Motor neuron (in vitro differentiated cells): ENCODE measurements at places on chromosomes 3 and 15. TPM values are rescaled to one million over a fixed set of nuclear protein-coding genes. Genes with fewer than 3 reads are reported as not detected.

Gene SPRED1
- 46.0 and 50.1 TPM in 2 replicates for total RNA-seq

Gene ZNF774
- 3.6 and 8.7 TPM in 2 replicates for total RNA-seq

Gene HYAL1
- total RNA-seq, result 0.63 and 1.3 TPM in 2 replicates

Gene GHSR
- total RNA-seq, result 0.21 and 0.36 TPM in 2 replicates

Gene THAP10
- 6.8 and 7.2 TPM in 2 replicates for total RNA-seq

Gene KY
- total RNA-seq, result 1.4 TPM in 2 replicates

Gene ACOX2
- total RNA-seq, result 0.33 TPM in 1 of 2 replicates, not detected in the other

Gene C15orf40
- 23.0 and 24.6 TPM in 2 replicates for total RNA-seq

Gene RNU5B-1
- total RNA-seq, result under 0.01 TPM in 2 replicates

Gene FRMD4B
- total RNA-seq, result 24.8 and 26.7 TPM in 2 replicates

Gene FANCD2OS
- not detected in 2 replicates for total RNA-seq

Gene CPA3
- total RNA-seq, result not detected in 2 replicates

Gene SLC12A1
- total RNA-seq, result 0.04 and 0.17 TPM in 2 replicates

Gene ADAMTS17
- total RNA-seq, result 0.43 and 0.71 TPM in 2 replicates

Gene ATP13A5
- total RNA-seq, result 0.76 and 0.97 TPM in 2 replicates

Gene NEO1
- total RNA-seq, result 48.6 and 49.6 TPM in 2 replicates

Gene MME
- total RNA-seq, result 5.1 and 6.6 TPM in 2 replicates

Gene ABHD17C
- total RNA-seq, result 7.6 and 9.0 TPM in 2 replicates

Gene LYSMD2
- total RNA-seq, result 2.0 and 2.3 TPM in 2 replicates

Gene LRRIQ4
- 0.32 and 0.36 TPM in 2 replicates for total RNA-seq

Gene KCNMB2
- 4.3 and 4.5 TPM in 2 replicates for total RNA-seq

Gene CORO2B
- 18.3 and 19.2 TPM in 2 replicates for total RNA-seq

Gene TOP2B
- 271 and 276 TPM in 2 replicates for total RNA-seq

Gene IGF2BP2
- total RNA-seq, result 53.9 and 56.0 TPM in 2 replicates

Gene ACSBG1
- total RNA-seq, result 0.79 and 1.7 TPM in 2 replicates

Gene SLC51B
- total RNA-seq, result 0.41 and 0.78 TPM in 2 replicates

Gene ZNF35
- 15.9 and 17.8 TPM in 2 replicates for total RNA-seq

Gene ITGA11
- 0.49 and 0.71 TPM in 2 replicates for total RNA-seq

Gene DNAH12
- 0.50 and 1.0 TPM in 2 replicates for total RNA-seq

Gene HCLS1
- total RNA-seq, result 0.16 and 0.31 TPM in 2 replicates

Gene FGF7
- total RNA-seq, result 1.3 and 2.7 TPM in 2 replicates

Gene PLA2G4F
- 0.45 TPM in 1 of 2 replicates, not detected in the other for total RNA-seq

Gene CNTN6
- 1.2 and 4.0 TPM in 2 replicates for total RNA-seq

Gene SOX14
- total RNA-seq, result 13.2 and 14.4 TPM in 2 replicates

Gene OR5K2
- 0.43 TPM in 1 of 2 replicates, not detected in the other for total RNA-seq

Gene NECTIN3
- 16.8 and 17.9 TPM in 2 replicates for total RNA-seq

Gene ABHD2
- total RNA-seq, result 15.3 and 16.0 TPM in 2 replicates

Gene ZSCAN29
- 21.9 and 26.1 TPM in 2 replicates for total RNA-seq

Gene RPL39L
- total RNA-seq, result 7.1 and 7.8 TPM in 2 replicates

Gene TMCO5A
- total RNA-seq, result 0.14 and 0.17 TPM in 2 replicates
